Psoas muscle (tissue), 8 donors: ENCODE measurements at places on chromosomes 13 and 19.

DNA sequence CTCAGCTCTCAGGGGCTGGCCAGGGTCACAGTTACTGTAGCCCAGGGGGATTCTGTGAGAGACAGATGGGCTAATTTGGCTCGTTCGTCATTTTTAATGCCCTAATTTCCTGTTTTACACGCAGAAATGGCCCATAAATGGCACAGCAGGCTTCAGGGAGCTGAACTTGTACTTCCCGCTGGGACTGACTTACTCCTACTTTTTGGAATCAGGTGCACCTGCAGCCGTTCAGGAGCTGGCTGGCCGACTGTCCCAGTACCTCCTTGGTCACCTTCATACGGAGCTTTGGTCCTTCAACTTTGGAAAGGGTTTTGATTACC is 62.4 kb upstream of the URI1 start:
- DNase-seq: no peak

GRCh38 chr13:37870895-37871550 is 1.5 kb upstream of the TRPC4 start:
- DNase-seq: no peak

DNA sequence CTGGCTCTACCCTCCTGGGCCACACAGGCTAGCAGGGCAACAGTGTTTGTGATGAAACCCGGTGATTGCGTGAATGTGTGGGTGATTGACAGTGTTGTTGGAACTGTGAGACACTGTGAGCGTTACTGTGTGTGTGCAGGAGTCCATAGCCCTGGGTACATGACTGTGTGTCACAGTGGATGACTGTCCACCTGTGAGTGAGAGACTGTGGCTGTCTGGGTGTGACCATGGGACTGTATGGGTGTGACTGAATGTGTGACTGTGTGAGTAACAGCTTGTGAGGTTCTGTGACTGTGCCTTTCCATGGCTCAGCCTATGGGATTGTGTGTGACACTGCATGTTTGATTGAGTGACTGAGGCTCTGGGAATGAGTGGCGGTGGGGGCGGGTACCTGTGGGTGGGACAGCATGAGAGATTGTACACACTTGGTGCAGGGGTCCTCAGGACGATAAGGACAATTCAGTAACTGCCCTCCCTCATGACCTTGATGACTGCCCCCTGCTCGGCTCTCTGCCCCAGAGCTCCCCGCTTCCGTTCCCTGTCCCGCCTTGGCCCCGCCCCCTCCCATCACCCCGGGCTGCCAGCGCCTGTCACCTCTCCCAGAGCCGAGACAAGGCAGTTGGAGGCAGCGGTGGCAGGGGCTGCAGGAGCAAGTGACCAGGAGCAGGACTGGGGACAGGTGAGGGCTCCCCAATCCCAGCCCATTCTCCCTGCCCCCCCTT is at the start of gene GIPR:
TSS of gene GIPR (plus strand) at position 602 of the 722 bp plus-strand sequence. CDS start 1,300 bp downstream, outside the sequence.
- DNase-seq: peak; percentile 33

DNA sequence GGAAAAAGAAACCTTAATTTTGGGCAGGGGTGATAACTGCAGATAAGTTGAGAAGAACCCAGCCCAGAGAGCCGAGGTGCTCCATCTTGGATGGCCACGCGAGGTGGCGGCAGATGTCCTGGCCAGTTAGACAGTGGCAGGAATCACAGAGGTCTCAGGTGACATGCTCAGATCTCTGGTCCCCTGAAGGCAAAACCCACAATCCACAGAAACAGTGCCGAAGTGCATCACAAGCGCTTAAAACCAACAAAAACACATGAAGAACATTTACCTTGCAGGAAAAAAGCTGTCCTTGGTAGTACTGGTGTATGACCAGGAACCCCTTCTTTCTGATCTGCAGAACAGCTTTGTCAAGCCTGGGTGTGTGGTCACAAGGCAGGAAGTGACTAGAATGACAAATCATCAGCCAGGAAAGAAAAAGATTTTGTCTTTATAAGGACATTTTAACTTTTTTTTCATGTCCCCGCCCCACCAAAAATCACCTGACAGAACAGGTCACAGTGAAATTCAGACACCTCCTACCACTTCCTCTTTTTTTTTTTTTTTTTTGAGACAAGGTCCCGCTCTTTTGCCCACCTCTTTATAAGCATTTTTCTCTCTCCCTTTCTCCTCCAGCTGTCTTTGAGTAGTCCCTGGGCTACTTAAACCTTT is at the start of gene LCP1:
TSS of gene LCP1 (minus strand) at position 338 of the 651 bp plus-strand sequence. CDS start 22,515 bp downstream, outside the sequence.
- no peak for DNase-seq

DNA sequence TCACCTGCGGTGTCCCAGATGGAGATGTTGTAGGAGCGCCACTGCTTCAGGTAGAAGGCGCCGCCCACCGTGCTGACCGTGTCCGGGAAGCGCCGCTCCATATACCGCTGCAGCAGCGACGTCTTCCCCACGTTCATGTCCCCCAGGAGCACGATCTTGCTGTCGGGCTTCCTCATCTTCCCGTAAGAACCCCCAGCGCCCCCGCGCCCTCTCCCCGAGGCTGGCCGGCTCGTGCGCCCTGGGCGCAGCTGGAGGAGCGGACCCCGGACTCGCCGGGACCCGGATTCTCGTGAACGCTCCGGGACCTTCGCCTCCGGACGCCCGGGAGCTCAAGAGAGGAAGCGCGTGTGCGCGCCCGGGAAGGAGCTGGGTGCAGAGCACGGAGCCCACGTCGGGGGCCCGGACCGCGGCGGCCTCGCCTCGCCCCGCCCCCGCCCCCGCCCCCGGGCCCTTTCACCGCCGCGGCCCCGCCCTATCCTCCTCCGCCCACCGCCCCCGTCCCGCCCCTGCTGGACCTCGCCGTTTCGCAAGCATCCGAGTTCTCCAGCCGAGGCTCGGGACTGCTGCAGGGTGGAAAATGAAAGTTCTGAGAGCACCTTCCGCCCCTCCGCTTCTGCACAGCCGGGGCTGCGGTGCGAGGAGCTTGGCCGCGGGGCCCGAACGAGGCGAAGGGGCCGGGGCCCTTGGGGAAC is at the start of gene RAB20:
TSS of gene RAB20 (minus strand) at position 379 of the 692 bp plus-strand sequence. CDS start at position 176, 203 bp downstream.
- DNase-seq: peak; percentile 90

- no peak for DNase-seq
Observed at GRCh38 chr13:42119875-42120274, 71.4 kb downstream of the DGKH start.

DNA sequence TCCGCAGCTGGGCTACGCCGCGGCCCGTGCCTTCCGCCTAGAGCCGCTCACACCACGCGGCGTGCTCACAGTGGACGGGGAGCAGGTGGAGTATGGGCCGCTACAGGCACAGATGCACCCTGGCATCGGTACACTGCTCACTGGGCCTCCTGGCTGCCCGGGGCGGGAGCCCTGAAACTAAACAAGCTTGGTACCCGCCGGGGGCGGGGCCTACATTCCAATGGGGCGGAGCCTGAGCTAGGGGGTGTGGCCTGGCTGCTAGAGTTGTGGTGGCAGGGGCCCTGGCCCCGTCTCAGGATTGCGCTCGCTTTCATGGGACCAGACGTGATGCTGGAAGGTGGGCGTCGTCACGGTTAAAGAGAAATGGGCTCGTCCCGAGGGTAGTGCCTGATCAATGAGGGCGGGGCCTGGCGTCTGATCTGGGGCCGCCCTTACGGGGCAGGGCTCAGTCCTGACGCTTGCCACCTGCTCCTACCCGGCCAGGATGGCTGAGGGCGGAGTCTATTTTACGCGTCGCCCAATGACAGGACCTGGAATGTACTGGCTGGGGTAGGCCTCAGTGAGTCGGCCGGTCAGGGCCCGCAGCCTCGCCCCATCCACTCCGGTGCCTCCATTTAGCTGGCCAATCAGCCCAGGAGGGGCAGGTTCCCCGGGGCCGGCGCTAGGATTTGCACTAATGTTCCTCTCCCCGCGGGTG is 7.4 kb downstream of the DBP start:
- peak; percentile 73 for DNase-seq

DNA sequence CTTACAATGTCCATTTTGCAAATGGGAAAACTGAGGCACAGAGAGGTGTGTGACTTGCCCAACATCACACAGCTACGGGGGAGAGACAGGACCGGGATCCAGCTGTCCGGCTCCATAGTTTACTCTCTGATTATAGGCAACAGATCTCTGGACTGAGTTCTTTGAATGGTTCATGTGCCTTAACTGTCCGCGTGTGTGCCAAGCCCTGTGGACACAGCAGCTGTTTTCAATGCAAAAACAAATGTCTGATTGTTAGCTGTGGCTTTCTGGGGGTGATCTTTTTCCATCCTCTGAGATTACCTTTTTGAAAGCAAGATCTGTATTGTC is 94.1 kb downstream of the KL start:
- no peak for DNase-seq

DNA sequence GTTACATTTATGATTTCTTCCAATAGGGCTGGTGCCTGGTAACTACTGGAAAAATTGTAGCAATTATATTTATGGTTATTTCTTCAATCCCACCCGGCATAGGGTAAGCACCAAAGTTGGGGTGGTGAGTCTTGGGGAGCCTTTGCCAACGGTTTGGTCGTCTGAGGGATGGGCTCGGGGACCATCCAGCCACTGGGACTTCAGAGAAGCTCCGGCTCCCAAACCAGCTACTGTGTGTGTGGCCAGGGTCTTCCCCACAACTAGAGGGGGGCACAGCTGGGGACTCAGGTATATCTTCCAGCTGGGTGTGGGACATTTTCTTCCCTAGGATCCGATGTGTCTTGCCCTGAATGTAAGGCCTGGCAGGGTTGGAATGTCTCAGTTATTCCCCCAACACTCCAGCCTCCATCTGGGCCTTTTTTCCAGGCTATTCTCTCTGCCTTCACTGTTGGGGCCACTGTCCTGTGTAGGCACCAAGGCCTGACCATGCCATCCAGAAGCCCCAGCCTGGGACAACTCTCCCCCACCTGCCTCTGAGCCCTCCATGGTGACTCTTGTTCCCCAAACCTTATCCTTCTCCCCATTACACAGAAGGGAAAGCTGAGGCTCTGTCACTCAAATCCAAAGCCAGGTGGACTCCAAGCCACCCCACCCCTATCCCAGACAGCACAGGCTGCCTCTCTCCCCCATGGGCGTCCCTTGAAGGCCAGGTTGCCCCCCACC is 1.1 kb upstream of the IFI30 start:
- no peak for DNase-seq

- DNase-seq: no peak
Observed at GRCh38 chr13:71977028-71977427, 110.0 kb upstream of the DACH1 start.

GRCh38 chr19:41934849-41935374 is 6.7 kb upstream of the ERFL start:
- DNase-seq: peak; percentile 75

DNA sequence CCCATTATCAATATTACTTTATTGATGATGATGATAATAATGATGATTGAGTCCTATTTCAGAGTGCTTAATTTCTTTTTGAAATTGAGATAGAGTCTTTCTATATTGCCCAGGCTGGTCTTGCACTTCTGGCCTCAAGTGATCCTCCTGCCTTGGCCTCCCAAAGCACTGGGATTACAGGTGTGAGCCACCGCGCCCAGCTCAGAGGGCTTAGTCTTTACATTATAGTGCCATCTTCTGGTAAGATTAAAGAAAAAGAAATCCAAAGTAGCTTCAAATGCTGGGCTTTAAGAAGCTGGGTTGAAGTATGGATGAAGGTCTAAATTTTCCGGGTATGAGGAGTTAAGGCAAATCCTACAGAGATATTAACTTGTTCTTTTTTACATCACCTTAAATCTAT is 3.4 kb upstream of the ZNF333 start:
- no peak for DNase-seq

DNA sequence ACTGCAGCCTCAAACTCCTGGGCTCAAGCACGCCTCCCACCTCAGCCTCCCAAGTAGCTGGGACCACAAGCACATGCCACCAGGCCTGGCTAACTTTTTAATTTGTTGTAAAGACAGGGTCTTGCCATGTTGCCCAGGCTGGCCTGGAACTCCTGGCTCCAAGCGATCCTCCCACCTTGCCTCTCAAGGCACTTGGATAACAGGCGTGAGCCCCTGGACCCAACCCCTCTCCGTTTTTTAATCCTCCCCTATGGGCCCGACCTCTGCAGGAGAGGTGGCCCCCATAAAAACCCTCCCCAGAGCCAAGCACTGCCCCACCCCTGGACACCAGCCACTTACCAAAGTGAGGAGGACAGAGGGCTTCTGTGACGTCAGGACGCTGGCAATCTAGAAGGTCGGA is 28.6 kb downstream of the PEPD start:
- DNase-seq: no peak

DNA sequence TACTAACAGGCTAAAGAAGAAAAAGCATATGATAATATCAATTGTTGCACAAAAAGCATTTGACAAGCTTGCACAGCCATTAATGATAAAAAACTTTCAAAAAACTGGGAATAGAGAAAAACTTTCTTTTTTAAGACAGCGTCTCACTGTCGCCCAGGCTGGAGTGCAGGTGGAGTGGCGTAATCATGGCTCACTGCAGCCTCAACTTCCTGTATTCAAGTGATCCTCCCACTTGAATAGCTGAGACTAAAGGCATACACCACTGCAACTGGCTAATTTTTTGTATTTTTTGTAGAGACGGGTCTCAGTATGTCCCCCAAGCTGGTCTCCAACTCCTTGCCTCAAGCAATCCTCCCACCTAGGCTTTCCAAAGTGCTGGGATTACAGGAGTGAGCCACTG is 382.8 kb downstream of the TSHZ3 start:
- DNase-seq: no peak

DNA sequence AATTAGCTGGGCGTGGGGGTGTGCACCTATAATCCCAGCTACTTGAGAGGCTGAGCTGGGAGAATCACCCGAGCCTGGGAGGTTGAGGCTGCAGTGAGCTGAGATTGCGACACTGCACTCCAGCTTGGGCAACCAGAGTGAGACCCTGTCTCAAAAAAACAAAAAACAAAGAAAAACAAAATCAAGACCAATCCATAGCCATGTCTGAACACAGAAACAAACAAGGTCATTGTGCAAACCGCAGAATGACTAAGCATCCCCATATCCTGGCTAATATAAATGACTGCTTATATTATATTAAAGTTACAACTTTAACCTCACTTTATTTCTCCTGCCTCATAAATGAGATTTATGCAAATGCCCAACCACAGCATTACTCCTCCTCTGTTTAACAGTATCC is 2.3 kb upstream of the LYPD3 start:
- DNase-seq: no peak

DNA sequence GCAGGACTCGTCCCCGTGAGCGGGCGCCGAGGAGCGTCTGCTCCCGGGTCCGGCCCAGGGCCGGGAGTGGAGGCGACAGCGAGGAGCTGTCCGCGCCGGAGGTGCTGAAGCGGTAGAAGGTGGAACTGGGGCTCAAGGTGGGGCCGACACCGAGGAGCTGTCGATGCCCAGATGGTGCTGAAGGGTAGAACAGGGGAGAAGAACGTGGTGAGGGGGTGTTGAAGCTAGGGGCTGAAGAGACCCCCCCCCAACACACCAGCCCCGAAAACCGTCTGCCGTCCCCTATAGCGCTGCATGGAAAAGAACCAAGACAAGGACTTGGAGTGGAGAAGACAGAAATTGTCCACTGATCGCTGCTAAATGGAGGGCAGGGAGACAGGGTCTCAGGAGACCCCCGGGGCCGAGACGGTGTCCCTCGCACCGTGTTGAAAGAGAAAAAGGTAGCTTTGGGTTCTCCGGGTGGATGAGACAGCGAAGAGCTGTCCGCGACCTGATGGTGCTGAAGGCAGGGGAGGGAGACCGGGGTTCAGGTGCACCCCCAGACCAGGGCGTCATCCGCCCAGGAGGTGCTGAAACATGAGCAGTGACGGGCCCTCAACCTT is 7.1 kb upstream of the PDE4C start:
- DNase-seq: peak; percentile 66

GRCh38 chr19:36837176-36837905 is 846 bp downstream of the ZNF790 start:
- no peak for DNase-seq
